ELR (cell line): ENCODE measurements at places on chromosomes 12 and 14.

DNA sequence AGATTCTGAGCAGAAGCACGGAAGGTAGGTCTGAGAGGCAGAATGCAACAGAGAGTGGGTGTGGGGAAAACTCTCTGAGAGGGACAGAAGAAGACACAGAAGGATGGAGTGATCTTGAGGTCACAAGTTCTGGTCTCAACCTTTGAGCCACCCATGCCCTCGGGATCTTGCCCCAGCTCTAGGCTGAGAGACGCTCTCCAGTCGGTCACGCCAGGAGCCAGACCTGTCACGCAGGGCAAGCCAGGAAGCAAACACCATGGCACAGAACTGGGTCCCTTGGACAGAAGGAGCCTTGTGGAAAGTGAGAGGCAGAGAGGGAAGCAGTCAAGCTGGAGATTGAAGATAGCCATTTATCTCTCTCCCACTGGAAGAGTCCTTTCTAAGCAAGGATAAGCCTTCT is 79.0 kb downstream of the VWF start:
- DNase-seq = no peak

DNA sequence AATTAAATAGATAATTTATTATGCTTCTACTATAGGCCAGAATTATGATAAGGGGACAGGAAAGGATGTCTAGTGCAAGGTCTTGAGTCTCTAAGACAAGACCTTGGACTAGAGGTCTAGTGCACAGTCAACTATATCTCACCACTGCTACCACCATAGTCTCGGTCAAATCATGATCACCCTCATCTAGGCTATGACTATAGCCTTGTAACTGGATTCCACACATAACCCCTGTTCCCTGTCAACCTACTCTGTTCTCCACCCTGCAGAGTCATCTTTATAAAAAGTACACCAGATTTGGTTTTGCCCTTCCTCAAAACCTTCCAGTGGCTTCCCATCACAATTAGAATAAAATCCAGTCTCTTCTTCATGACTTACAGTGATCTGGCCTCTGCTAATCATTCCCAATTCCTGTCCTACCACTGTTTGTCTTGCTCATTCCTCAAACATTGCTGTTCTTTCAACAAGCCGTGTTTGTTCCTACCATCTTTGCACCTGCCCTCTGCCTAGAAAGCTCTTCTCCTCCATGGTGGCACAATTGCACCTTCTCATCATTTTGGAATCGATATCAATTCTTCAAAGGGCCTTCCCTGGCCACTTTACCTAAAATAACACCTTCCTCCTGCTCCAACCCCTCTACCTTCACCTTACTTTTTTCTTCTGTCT is 169.4 kb downstream of the FOXN3 start:
- no peak for DNase-seq

DNA sequence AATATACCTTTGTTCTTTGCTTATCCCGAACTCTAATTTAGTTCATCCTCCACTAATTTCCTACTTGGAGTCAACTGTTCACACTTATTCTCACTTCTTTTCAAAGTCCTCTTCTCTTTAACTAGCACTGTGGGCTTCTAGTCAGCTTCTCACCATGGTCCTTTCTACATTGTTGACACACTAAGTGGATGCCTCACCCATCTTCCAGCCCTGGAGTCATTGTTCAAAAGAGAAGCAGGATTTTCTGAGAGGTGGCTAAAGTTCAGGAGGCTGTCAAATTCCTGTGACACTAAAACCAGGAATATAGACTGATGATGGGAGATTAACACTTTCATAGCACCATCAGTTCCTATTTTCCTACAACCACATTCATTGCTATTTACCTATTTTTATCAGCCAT is 99.3 kb downstream of the PHLDA1 start:
- DNase-seq = no peak

GRCh38 chr14:34051966-34052657 is 101.2 kb upstream of the EGLN3 start:
- DNase-seq = peak; percentile 46

DNA sequence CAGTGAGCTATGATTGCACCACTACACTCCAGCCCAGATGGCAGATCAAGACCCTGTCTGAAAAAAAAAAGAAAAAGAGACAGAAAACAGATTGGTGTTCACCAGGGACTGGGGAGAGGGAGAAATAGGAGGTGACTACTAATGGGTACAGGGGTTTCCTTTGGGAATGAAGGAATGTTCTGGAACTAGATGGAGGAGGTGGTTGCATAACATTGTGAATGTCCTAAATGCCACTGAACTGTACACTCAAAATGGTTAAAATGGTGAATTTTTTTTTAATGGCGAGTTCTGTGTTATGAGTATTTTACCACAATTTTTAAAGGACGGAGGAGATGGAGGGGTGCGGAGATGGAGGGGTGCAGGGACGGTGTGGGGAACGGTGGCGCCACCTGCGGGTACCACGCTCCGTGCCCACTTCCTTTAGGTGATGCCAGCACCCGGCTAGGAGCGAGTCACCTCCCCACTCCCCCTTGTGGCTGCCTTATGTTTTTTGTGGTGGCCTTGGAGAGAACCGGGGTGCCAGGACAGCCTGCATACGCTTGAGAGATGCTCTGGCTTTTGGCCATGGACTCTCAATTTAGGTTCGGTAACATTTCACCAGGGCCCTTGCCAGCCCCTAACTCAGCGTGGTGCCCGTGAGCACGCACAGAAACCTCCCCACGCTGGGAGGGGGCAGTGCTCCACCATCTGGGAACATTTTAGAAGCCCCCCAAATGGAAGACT is 16.1 kb downstream of the UBC start:
- DNase-seq = peak; percentile 64

DNA sequence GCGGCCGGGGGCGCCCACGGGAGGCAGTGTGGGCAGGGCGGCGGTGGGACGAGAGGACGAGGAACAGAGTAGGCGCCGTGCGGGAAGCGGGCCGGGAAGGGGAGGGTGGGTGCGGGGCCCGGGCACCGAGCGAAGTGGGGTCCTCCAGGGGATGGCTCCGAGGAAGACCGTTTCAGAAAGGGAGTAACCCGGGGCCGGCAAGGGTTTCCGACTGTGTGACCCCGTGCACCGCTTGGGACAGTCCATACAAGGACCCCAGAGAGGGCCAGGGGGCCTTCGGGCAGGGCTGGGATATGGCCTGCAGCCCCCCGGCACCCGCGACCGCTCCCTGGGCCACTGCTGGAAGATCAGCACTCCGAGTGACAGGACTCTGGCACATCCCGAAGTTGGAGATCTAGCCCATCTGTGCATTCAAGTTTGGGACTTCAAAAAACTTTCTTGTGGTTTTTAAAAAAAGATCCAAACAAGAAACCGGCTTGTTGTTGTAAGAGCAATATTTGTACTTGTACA is 448 bp downstream of the TSPAN9 start:
- DNase-seq = peak; percentile 28

DNA sequence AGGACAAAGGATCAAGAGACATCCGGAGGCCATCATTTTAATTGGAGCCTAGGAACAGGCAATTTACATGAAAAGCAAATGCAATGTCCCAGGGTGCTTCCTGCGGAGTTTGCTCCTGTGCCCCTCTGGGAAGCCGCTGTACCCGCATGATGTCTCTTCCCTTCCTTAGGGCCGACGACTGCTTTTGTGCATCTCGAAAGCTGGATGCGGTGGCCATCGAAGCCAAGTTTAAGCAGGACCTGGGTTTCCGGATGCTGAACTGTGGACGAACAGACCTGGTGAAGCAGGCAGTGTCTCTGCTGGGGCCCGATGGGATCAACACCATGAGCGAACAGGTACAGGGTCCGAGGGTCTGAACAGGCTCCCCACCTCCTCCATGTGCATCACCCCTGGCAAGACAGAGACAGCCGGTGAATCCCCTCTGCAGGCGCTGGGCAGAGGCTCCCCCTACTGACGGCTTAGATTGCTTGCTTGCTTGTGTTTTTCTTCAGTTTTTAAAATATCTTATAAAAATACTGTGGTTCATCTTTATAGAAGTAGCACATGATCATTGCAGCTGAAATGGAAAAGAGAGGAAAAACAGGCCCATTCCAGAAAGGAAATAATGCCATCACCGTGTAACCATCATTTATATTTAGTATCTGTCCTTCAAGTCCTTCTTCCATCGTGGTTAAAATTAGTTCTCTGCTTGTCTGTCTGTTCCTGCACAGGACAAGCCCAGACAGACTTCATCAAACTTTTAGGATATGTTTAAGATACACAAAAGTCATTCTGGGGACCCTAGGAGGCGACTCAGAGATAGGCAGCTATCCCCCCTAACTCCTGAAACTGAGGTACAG is 75.4 kb upstream of the PWP1 start:
- DNase-seq = peak; percentile 58

GRCh38 chr12:7948589-7949260 is 12.7 kb upstream of the SLC2A3 start:
- no peak for DNase-seq

GRCh38 chr12:45587877-45588533 is 141.5 kb upstream of the ARID2 start:
- DNase-seq = peak; percentile 13

DNA sequence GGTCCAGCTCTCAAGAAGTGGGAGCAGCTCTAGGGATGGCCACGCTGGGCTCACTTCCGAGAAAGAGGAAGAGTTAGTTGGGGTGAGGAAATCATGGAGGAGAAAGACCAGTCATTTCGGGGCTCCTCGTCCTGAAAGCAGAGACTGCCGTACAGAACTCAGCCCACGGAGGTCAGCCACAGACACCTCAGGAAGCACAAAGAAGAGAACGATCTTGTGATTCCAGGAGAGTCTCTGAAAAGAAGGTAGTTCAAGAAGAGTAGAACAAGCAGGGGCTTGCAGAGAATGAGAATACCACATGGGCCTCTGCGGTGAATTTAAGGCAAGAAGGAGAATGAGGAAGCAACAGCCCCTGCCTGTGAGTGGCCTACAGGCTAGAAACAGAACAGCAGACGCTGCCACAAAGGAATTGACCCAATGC is 311.9 kb downstream of the CACNA1C start:
- no peak for DNase-seq

- peak; percentile 95 for DNase-seq
Observed at GRCh38 chr12:93526786-93527428, 45.6 kb upstream of the SOCS2 start.

DNA sequence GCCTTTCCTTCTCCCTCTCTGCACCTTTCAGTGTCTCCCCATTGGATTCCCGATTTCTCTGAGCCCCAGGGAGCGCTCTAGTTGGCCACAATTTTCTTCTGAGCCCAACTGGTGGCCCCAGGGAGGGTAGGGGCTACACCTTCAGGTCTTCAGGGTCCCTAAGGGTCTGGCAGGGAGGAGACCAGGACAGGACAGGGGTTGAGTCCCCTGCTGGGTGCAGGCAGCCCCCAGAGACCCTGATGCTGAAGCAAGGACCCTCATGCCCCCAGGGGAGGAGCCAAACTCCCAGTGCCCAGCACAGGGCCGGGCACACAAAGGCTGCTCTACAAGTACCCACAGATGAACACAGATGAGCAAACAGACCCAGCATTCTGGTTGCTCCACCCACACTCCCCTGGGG is 12.7 kb downstream of the FOXN4 start:
- no peak for DNase-seq

- DNase-seq = no peak
Observed at GRCh38 chr12:4082809-4083403, 190.7 kb upstream of the CCND2 start.

DNA sequence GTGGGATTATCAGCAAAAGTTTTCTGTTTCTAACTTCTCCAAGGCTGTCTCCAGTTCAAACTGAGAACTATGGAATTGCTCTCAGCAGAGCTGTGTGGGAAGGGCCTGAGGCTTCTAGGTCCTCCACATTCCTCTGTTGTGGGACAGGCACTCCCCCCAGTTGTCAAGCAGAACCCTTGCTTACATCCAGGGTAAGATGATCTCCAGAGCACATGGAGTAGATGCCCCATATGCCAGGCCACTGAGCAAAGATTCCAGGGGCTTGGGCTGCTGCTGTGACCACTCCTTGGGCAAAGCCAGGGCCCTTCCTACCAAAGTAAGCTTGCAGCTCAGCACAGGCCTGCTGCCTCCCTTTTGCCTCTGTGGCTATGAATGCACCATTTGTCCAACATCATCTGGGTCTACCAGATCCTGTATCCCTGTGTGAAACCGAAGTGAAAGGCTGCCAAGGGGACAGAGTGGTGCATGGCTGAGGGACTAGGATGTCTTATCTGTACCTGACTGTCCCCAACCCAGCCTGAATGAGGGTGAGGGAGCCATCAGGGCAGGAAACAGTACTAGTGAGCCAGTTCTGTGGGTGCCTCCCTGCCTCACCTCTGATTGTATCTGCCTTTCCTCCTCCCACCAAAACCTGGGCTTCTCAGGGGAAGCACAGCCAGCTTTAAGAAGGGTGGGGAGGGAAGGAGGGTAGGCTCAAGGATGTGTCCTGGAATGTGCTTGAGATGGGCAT is 13.1 kb upstream of the ESPL1 start:
- no peak for DNase-seq

- DNase-seq = no peak
Observed at GRCh38 chr12:28817524-28817923, 331.6 kb upstream of the FAR2 start.

GRCh38 chr12:66900616-66901015 is 221.7 kb upstream of the GRIP1 start:
- DNase-seq = no peak

DNA sequence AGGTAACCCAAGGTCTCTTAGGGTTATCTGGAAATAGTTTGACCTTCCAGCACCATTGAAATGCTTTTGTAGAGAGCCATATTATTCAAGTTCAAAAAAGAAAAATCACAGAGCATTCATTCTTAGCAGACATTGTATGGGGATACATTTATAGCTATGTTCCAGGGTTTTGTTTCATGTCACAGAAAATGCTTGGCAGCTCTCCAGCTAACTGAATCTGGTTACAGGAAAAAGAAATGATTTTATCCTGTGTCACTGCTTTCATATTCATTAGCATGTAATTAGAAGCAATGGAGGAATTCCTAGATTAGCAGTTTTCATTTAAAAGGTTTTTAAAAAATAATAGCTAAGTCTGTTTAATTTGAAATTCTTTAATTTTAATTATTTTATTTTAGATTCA is 78.9 kb downstream of the SNAPC1 start:
- DNase-seq = no peak

DNA sequence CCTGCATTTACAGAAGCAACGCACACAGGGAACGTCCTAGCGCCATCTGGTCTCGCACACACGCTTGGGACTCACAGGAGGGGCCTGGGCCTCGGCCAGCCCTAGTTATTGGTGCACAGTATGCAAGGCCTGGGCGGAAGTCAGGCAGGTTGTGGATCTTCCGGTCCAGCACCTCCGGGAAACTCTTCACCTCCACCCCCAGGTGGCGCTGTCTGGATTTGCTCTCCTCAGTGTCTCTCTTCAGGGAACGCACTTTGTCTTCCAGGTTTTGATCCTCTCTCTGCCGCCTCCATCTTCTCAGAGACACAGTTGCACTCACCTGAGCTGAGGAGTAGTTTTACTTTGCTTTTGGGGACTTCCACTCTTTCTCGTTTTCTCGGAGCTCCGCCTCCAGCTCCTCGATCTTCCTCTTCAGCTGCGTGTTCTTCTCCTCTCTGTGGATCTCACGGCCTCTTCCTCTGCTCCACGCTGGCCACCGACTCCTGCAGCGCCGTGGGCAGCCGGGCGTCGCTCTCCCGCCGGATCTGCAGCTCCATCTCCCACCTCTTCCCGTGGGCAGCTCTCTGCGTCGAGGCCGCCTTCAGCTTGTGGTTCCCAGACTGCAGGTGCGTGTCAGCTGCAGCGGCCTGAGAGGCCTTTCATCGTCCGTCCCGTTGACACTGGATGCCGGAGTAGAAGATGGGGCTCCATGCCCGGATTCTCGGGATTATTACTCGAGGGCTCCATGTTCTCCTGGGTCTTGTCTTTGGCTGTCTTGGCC is 933.8 kb downstream of the TMEM121 start:
- no peak for DNase-seq

- DNase-seq = peak; percentile 9
Observed at GRCh38 chr12:20494851-20495250, 126.5 kb downstream of the PDE3A start.
